ENCODE measurements at places on chromosomes 6 and 20. TPM values are rescaled to one million over a fixed set of nuclear protein-coding genes. Genes with fewer than 3 reads are reported as not detected.

The CLIC1 gene
- 194 TPM for total RNA-seq

- DNase-seq: no peak
Measured at GRCh38 chr6:73579851-73580246, 59.0 kb upstream of the EEF1A1 start.

GRCh38 chr6:163667372-163668060 lies 253.0 kb downstream of the QKI start:
- DNase-seq: no peak

The MOCS1 gene
- 28.0 TPM for total RNA-seq

DNA sequence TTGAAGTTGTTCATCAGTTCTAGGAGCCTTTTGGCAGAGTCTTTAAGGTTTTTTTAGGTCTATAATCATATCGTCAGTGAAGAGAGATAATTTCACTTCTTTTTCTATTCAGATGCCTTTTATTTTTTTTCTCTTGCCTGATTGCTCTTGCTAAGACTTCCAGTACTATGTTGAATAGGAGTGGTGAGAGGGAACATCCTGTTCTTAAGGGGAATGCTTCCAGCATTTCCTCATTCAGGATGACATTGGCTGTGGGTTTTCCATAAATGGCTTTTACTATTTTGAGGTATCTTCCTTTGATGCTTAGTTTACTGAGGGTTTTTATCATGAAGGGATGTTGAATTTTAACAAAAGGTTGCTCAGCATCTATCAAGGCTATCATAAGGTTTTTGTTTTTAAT lies 109.5 kb downstream of the CLVS2 start:
- no peak for DNase-seq

DNA sequence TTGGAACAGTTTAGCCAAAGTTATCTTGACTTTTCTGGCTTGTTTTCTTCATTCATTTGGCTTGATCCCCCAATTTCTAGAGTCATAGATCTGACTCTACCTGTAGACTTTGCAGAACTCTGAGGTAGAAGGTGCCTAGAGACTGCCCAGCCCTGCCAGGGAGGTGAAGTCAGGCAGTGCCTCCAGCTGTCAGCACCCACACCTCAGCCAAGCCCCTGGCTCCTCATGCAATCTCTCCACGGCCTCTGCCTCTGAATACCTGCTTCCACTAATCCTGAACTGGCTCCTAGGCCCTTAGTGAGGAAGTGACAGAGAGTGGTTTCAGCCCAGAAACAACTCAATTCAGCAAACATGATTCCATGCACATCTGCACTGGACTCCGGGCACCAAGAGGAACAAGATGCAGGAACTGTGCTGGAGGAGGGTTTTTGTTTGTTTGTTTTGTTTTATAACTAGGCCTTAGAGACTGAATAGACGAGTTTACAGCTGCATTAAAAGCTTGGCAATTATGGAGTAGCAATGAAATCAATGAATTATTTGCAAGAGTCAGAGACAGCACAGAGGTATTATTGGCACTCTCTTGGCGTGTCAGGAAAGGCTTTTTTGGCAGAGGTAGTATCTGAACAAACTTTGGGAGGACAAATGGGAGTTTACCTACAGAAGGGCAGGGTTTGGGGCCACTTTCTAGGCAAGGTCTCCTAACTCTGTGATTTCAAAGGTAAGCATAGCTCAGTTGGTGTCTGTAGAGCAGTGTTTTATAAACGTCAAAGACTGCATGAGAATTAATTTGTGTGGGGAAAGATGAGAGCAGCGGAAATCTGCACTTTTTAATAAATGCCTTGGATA lies 25.2 kb downstream of the TGM3 start:
- no peak for DNase-seq

The RAET1L gene
- total RNA-seq: not detected

GRCh38 chr6:100261486-100261885 lies 203.2 kb downstream of the SIM1 start:
- no peak for DNase-seq

The SLC26A8 gene
- not detected for total RNA-seq

The CST5 gene
- total RNA-seq: not detected

The GNRH2 gene
- total RNA-seq: not detected

- DNase-seq: no peak
Measured at GRCh38 chr6:21902628-21903169, 309.1 kb downstream of the SOX4 start.

The SEMG1 gene
- total RNA-seq: not detected

GRCh38 chr6:30912746-30913520 lies 1.1 kb upstream of the VARS2 start:
- no peak for DNase-seq

DNA sequence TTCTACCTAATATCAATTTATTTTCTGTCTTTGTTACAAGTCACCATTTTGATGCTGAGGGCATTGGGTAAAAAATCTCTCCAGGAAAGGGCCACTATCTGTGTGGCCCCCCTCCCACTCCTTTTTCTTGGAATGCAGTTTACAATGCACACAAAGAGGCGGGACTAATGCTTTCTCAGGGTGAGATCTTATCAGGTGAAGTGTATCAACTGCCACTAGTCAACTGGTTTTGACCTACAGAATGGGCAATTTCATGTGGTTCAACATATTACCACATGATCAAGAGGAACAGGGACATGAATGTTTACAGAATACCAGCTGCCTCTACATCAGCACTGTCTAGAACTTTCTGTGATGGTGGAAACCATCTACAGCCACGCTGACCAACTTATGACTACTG lies 3.7 kb downstream of the RRBP1 start:
- DNase-seq: no peak

DNA sequence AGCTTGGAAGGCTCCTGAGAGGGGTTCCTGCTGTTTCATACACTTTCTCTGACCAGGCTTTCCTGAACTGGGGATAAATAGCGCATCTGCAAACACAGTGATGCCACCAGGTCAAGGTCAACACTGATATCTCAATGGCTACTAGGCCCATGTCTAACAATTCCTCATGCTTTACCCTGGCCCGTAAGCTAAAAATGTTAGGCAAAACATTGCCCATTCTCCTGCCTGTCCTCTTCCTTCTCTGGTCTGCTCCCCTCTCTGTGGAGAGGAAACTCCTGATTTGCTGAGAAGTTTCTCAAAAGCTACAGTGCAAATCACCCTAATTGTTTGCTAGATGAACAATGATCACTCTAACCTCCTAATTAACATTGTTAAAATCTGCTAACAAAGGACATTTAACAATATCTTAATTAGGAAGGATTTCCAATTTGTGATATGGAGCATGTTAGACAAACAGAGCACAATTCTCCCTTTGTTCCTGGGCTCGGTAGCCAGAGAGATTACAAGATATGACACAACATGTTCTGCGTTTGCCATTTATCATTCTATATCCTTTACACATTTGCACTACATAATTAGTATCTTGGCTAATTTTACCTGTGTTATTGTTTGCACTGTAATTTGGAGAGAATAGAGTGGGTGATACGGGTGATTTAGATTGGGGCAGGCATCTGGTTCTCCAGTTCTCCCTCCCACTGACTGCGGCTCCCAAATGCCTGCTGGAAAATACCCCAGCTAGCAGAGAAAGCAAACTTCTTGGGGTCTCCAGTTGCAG lies 266.8 kb downstream of the CD83 start:
- no peak for DNase-seq

- no peak for DNase-seq
Measured at GRCh38 chr20:61976644-61977418, 88.8 kb downstream of the TAF4 start.

- no peak for DNase-seq
Measured at GRCh38 chr20:49104365-49104648, 58.2 kb downstream of the CSE1L start.

DNA sequence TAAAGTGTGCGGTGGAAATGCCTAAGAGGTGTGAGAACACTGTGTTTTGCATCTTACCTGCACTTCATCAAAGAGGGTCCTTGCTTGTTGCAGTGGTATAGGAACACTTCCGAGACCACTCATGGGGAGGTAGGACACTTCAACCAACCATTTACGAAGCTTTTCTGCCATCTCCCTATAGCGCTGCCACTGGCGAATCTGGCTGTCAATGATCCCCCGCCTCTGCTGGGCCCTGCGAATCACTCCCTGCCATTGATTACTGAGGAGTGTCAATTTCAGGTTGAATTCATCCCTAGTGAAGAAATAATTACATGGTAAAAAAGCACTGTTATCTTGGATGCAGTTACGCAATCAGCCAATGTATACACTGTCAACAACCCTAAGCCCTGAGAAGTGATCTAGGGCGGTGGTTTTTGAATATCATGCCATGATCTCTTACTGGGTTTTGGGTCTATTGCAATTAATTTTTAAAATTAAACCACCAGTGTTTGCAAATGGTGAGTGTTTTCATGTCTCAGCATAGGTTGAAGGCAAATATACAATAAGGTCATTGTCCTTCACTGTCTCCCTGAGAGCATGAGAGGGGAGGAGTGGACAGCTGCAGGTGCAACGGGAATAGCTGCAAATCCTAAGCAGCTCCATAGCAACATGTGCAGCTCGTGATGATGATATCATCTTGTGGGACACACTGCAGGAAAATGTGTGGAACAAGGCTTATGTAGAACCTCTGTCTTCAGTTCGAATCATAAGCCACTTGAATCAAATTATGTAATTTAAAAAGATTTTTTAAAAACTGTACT lies 400.6 kb downstream of the ESR1 start:
- no peak for DNase-seq

Data from right atrium auricular region (tissue), 2 donors.